ENCODE measurements at places on chromosomes 12 and 14. TPM values are rescaled to one million over a fixed set of nuclear protein-coding genes. Genes with fewer than 3 reads are reported as not detected.

The IL22 gene
- not detected for total RNA-seq

GRCh38 chr12:120847392-120847791, 56.8 kb downstream of the SPPL3 start:
- no peak overlapping the region for H3K4me3 ChIP-seq
- peak; percentile 23 for DNase-seq
- no peaks in the 10 kb centered on the region for H3K36me3 ChIP-seq

- H3K36me3 ChIP-seq: no peaks in the 10 kb centered on the region
- no peak overlapping the region for H3K27ac ChIP-seq
- no peak for DNase-seq
- no peak overlapping the region for H3K4me3 ChIP-seq
Measured at GRCh38 chr12:116624516-116624915, 65.3 kb downstream of the MAP1LC3B2 start.

DNA sequence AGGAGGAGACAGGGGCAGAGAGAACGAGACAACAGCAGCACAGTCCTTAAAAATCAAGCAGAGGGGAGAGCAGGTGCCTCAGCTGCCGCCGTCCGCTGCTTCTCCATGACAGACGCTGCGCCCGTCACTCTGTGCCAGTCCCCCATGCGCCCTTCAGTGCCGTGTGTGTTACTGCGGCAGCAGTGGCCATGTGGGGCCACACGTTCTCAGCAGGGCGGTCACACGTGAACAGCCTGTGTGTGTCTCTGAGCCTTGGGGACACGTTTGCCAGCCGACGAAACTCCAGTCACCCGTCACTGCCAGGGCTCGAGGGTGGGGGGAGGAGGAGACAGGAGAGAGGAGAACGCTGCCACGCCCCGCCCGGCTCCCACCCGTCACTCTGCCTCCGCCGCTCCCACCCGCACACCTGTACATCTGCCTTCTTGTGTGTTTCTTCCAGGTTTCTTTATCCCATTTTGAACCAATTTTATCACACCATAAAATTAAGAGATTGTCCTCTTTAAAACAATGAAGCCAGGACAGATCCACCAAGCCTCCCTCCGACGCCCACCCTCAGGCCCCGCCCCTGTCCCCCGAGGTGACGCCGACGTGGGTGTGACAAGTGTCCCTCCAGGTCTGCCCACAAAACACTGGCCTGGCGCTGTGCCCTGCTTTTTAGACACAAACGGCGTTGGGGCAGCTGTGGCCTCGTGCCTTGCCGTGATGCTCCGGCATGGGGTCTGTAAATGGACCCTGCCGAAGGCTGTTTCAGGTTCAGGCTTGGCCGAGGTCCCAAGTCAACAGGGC, 58.2 kb downstream of the GALNT9 start:
- H3K4me3 ChIP-seq: no peak overlapping the region
- DNase-seq: no peak
- H3K36me3 ChIP-seq: no peaks in the 10 kb centered on the region
- H3K27me3 ChIP-seq: no peaks in the 10 kb centered on the region
- no peak overlapping the region for H3K27ac ChIP-seq

GRCh38 chr14:71855399-71856036, 76.7 kb upstream of the RGS6 start:
- no peak overlapping the region for H3K27ac ChIP-seq
- H3K27me3 ChIP-seq: no peaks in the 10 kb centered on the region
- DNase-seq: peak; percentile 46
- no peak overlapping the region for H3K4me3 ChIP-seq

GRCh38 chr12:19085090-19085489, 44.4 kb upstream of the PLEKHA5 start:
- H3K27me3 ChIP-seq: no peaks in the 10 kb centered on the region
- no peaks in the 10 kb centered on the region for H3K4me1 ChIP-seq
- H3K27ac ChIP-seq: no peak overlapping the region
- no peak for DNase-seq
- no peaks in the 10 kb centered on the region for H3K36me3 ChIP-seq

Data from HCT116 (cell line).